ENCODE measurements at places on chromosomes 16 and 17. TPM values are rescaled to one million over a fixed set of nuclear protein-coding genes. Genes with fewer than 3 reads are reported as not detected.

DNA sequence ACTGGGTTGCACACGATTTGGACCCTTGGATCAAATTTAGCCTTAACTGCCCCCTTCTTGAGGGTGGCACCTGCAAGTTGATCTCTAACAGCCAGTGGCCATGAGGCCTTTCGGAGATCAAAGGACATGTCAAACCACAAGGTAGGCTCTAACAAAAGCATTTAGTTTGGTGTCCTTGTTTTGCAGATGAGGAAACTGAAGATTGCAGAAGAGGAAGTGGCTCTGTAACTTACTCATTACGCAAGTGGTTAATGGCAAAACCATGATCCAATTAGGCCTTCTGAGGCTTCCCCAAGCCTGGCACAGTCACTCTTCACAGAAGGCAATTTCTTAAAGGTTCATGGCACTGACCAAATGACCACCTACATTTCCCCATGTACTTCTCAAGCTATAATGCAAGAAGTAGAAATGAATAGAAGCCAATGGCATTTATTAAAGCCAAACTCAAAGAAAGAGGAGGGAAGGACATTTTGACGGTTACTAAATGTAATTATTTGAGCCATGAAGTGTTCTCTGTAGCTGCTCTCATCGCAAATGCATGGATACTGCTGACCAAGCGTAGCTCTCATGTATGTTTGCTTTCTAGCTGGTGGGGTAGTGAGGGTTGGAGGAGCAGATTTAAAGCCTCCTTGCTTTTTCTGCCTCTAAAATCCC is 32.8 kb upstream of the ABCC12 start:
- no peak overlapping the region for H3K27ac ChIP-seq
- H3K4me3 ChIP-seq: no peak overlapping the region
- H3K27me3 ChIP-seq: no peaks in the 10 kb centered on the region
- no peak for DNase-seq
- H3K4me1 ChIP-seq: no peaks in the 10 kb centered on the region

DNA sequence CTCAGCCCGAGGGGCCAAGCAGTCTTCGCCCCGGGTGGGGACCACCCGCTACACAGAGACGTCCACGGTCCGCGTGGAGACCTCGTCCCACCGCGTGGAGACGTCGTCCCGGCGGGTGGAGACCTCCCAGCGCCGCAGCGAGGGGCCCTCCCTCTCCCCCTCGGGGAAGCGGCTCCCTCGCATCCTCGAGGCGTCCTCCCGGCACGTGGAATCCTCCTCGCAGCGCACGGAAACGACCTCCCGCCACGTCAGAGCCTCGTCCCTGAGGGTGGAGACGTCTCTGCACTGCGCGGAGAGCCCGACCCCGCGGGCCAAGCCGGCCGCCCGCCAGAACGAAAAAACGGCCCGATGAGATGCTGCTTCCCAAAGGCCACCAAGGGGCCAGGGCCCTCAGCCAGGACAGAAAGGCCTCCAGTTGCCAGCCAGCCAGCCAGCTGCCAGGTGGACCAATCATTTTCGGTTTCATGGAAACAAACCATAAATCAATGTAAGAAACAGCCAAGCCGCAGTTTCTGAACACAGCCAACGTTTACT is 424 bp downstream of the C17orf100 start:
- peak overlapping the region; percentile 93 for H3K27ac ChIP-seq
- H3K27me3 ChIP-seq: peaks cover 12% of the 10 kb centered on the region
- peak overlapping the region; percentile 80 for H3K4me3 ChIP-seq
- peak; percentile 82 for DNase-seq
- H3K4me1 ChIP-seq: peaks cover 52% of the 10 kb centered on the region

DNA sequence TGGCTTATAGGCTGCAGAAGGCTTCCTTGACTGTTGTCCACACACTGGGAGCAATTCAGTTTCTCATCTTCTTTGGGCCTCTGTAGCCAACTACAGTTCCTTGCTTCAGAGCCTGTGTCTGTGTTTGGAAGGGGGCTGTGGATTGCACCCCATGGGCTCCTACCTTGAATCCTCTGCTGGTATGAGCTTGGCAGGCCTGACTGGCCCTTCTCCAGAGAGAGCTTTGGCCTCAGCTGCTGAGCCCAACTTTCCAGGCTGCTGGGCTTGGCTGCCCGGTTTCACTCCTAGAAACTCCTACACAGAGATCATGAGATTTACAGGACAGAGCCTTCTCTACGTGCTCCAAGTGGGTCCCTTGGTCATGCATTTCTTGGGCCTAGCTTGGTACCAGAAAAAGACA is 354.4 kb downstream of the SNX29 start:
- H3K4me1 ChIP-seq: no peaks in the 10 kb centered on the region
- no peak overlapping the region for H3K27ac ChIP-seq
- no peak for DNase-seq
- no peaks in the 10 kb centered on the region for H3K27me3 ChIP-seq
- H3K36me3 ChIP-seq: no peaks in the 10 kb centered on the region
- no peak overlapping the region for H3K4me3 ChIP-seq

DNA sequence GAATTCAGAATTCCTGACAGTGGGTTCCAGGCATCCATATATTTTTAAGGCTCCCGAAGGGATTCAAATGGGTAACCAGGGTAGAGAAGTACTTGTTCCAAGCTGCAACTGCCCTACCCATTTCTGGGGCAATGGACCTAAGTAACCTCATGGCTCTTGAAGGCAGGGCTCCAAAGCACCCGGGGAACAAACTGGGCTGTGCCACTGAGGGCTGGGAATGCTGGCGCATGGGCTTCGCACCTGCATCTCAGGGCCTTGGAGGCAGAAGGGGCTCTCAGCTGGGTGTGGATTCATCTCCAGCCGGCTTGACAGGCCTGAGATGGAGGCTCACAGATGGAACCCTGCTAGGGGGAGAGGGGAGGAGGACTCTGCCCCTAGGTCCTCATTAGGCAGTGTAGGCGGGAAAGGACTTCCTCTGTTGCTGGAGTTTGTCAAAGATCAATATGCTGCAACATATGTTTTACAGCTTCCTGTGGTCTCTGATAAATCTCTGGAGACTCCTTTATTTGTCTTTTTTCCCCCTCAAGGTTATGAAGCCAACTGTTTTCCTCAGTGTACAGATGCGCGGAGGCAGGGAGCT is 232.3 kb upstream of the NLRP1 start:
- H3K36me3 ChIP-seq: no peaks in the 10 kb centered on the region
- no peak for DNase-seq
- H3K4me3 ChIP-seq: no peak overlapping the region
- peaks cover 25% of the 10 kb centered on the region for H3K27me3 ChIP-seq

DNA sequence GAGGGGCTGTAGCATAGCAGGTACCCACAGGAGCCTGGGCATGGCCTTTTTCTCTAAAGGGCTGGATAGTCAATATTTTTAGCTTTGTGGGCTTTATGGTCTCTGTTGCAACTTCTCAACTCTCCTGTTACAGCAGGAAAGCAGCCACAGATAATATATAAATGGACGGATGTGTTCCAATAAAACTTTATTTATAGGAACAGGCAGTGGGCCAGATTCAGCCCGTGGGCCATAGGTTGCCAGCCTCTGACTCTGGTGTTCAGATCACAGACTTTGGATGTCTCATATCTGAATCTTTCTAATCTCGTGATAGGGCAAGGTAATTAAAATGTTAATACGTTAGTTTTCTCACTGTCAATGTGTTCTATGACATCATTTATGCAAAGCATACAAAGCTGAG is 136.4 kb downstream of the WWOX start:
- H3K27me3 ChIP-seq: no peaks in the 10 kb centered on the region
- DNase-seq: no peak
- H3K4me1 ChIP-seq: peaks cover 17% of the 10 kb centered on the region
- H3K36me3 ChIP-seq: no peaks in the 10 kb centered on the region
- H3K4me3 ChIP-seq: no peak overlapping the region
- no peak overlapping the region for H3K27ac ChIP-seq

GRCh38 chr16:14284930-14285512 is 213.9 kb downstream of the MRTFB start:
- peak overlapping the region; percentile 85 for H3K27ac ChIP-seq
- H3K36me3 ChIP-seq: no peaks in the 10 kb centered on the region
- no peaks in the 10 kb centered on the region for H3K27me3 ChIP-seq
- no peak for DNase-seq
- H3K4me3 ChIP-seq: peak overlapping the region; percentile 99
- peaks cover 10% of the 10 kb centered on the region for H3K4me1 ChIP-seq

- no peak overlapping the region for H3K27ac ChIP-seq
- no peak overlapping the region for H3K4me3 ChIP-seq
- no peaks in the 10 kb centered on the region for H3K27me3 ChIP-seq
- no peak for DNase-seq
- peaks cover 5% of the 10 kb centered on the region for H3K36me3 ChIP-seq
Observed at GRCh38 chr17:80781211-80781610, 210.4 kb upstream of the CHMP6 start.

GRCh38 chr17:3729881-3730280 is 6.2 kb downstream of the HASPIN start:
- no peaks in the 10 kb centered on the region for H3K27me3 ChIP-seq
- H3K4me1 ChIP-seq: no peaks in the 10 kb centered on the region
- no peak for DNase-seq
- H3K36me3 ChIP-seq: no peaks in the 10 kb centered on the region
- no peak overlapping the region for H3K27ac ChIP-seq
- no peak overlapping the region for H3K4me3 ChIP-seq

GRCh38 chr16:31400191-31400590 is 7.1 kb downstream of the ITGAD start:
- H3K27me3 ChIP-seq: no peaks in the 10 kb centered on the region
- H3K36me3 ChIP-seq: no peaks in the 10 kb centered on the region
- no peak overlapping the region for H3K4me3 ChIP-seq
- no peak overlapping the region for H3K27ac ChIP-seq
- H3K4me1 ChIP-seq: no peaks in the 10 kb centered on the region
- no peak for DNase-seq

DNA sequence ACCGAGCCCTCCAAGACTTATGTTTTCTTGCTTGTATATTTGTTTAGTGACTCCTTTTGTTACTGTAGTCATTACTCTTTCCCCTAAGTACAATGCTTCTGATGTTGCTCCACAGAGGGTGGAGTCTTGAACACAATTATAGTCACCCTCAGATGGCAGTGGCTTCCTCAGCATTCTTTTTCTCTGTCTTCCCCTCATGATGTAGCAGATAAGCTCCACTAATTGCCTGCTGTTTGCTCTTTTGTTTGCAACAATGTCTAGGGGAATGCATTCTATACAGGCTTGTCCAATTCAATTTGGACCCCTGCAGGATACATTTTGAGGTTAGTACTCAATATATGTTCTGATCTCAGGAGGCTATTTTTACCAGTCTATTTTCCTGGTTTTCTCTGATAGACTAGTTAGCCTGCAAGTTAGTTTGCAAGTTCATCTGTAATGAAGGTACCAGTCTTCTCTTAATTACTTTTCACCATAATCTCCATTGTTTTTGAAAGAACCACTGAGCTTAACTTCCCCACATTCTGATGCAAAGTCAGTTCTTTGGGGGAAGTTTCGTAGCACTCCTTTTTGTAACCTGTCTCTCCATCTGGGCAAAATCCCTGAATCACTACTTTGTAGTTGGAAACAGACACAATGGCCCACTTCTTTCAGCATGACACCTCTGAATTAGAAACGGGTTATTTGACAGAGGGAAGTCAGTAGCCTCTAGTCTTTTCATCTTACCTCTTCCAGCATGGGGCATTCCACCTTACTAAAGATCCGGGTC is 1509.2 kb downstream of the CDH11 start:
- no peaks in the 10 kb centered on the region for H3K36me3 ChIP-seq
- no peak for DNase-seq
- no peak overlapping the region for H3K4me3 ChIP-seq
- H3K27me3 ChIP-seq: peaks cover 4% of the 10 kb centered on the region
- H3K27ac ChIP-seq: no peak overlapping the region

- no peak for DNase-seq
- H3K36me3 ChIP-seq: no peaks in the 10 kb centered on the region
- no peak overlapping the region for H3K4me3 ChIP-seq
Observed at GRCh38 chr17:52827526-52827925, 669.0 kb upstream of the CA10 start.

CSH1 gene
- total RNA-seq: not detected

SLFN12L gene
- 0.39 TPM for total RNA-seq

RSL1D1 gene
- total RNA-seq: 170 TPM

SLFN13 gene
- 2.2 TPM for total RNA-seq

TBC1D3H gene
- not detected for total RNA-seq

CXCL16 gene
- 33.9 TPM for total RNA-seq

KRT36 gene
- total RNA-seq: 0.79 TPM

CCL16 gene
- not detected for total RNA-seq
